ENCODE measurements at places on chromosomes 6 and 20.

- no peak for DNase-seq
Measured at GRCh38 chr6:154249499-154250298, 106.9 kb downstream of the IPCEF1 start.

GRCh38 chr6:107622269-107622668, 132.4 kb downstream of the SOBP start:
- no peak for DNase-seq

- no peak for DNase-seq
Measured at GRCh38 chr6:22670605-22671004, 101.2 kb downstream of the HDGFL1 start.

- no peak for DNase-seq
Measured at GRCh38 chr6:53300656-53301551, 47.8 kb downstream of the ELOVL5 start.

- peak; percentile 51 for DNase-seq
Measured at GRCh38 chr6:71284785-71285184, 3.8 kb upstream of the OGFRL1 start.

- DNase-seq, result peak; percentile 48
Measured at GRCh38 chr20:9392892-9393857, 121.2 kb upstream of the LAMP5 start.

DNA sequence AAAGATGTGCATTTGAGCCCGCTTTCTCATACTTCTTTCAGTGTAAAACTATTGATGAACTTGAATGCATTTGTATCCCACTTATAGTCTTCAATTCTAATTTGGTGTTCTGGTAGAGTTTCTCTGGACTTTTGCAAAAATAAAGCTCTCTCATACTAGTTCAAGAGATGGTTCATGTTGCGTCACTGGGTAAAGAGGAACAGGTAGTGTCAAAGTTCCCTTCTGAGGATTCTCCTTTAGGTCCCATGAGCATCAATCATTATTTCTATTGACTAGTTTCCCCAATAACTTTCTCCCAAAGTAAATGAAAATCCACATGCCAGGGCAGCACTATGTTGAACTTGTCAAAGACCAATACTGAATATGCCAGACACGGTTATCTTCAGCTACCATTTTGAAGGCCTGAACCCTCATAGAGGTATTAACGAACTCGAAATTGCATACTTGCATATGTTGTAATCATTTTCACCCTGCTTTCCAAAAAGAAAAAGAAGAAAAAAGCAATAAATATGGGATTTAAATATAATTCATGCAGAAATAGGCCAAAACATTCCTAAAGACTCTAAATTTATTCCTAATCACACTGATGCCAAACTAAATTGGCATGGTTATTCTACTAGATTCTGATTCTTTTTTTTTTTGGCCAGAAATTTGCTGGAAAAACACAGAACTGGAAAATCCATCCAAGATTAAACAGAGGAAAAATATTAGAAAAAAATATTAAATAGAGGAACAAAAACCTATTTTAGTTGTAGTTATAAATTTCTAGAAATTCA, 84.5 kb downstream of the SGK1 start:
- no peak for DNase-seq

GRCh38 chr20:53975761-53976160, 94.6 kb downstream of the BCAS1 start:
- no peak for DNase-seq

All from foreskin keratinocyte (primary cell).